ENCODE measurements at places on chromosomes 13 and 19. TPM values are rescaled to one million over a fixed set of nuclear protein-coding genes. Genes with fewer than 3 reads are reported as not detected.

SLC25A42 gene
- 30.9 TPM for total RNA-seq

HPN gene
- 5.5 TPM for total RNA-seq

PROSER3 gene
- 5.1 TPM for total RNA-seq

C19orf33 gene
- total RNA-seq: 6.7 TPM

PTH2 gene
- not detected for total RNA-seq

PHF11 gene
- total RNA-seq: 20.0 TPM

SERPINE3 gene
- total RNA-seq: not detected

DNA sequence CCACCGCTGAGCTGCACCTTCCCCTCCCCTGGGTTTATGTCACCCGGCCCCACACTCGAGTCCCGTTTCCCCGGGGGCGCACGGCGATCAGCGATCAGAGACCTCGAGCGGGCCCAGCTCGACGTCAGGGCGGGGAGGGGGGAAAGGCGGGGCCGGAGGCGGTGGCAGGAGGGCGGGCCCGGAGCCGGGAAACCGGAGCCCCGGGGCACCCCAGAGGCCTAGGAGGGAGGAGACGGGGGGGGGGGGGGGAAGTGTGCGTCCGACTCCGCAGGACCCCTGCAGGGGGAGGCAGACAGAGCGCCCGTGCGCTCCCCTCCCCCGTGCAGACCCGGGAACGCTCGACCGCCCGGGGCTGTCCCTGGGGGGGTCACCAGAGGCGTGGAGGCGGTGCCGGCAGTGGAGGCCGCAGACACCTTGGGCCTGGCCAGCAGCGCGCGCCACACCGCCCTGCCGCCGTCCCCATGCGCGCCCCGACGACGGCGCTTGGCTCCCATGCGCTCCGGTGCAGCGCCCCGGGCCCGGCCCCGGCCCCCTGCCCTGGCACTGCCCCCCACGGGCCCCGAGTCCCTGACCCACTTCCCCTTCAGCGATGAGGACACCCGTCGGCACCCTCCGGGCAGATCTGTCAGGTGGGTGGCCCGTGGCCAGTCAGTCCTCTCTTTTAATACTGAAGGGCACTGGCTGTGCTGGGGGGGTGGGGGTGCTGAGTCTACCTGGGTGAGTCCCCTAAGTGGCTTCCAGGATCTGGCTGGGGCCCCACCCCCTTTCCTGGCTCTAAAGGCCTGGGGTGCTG lies 11.8 kb downstream of the PDE4A start:
- peak; percentile 84 for DNase-seq

- no peak for DNase-seq
Observed at GRCh38 chr13:45143346-45143751, 23.0 kb downstream of the GTF2F2 start.

DNA sequence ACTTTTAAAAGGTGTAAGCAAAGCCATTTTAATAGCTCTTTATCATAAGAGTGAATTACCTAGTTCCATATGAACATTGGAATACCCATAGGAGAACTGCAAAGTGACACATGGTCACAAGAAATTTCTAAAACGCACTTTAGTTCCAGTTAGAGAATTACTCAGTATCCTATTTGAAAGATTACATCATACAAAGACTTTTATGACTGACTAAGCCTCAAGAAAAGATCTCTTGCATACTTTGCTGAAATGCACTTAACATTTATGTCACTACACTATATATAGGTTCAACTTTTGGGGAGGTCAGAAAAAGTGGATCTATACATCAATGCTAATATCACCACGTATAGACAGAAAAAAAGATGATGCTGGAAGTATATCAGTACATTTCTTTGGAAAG lies 7.1 kb downstream of the PCDH9 start:
- DNase-seq: no peak

DNA sequence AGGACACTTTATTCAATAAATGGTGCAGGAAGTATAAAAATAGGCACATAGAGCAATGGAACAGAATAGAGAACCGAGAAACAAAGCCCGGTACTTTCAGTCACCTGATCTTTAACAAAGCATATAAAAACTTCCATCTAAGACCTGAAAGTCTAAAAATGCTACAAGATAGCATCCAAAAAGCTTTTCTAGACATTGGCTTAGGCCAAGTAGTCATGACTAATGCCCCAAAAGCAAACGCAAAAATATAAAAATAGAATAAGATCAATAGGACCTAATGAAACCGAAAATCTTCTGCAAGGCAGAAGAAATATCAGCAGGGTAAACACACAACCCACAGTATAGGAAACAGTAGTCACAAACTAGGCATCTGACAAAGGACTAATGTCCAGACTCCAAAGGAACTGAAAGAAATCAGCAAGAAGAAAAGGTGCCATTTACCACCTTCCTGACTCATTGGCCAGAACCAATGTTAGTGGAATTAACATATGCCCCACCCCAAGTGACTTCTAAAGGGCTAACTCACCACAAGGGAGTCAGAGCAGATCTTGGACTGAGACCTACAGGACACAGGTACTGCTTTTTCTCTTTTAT lies 40.8 kb upstream of the CEACAM21 start:
- no peak for DNase-seq

GRCh38 chr13:29292045-29292444 lies 303.4 kb downstream of the SLC7A1 start:
- no peak for DNase-seq

DNA sequence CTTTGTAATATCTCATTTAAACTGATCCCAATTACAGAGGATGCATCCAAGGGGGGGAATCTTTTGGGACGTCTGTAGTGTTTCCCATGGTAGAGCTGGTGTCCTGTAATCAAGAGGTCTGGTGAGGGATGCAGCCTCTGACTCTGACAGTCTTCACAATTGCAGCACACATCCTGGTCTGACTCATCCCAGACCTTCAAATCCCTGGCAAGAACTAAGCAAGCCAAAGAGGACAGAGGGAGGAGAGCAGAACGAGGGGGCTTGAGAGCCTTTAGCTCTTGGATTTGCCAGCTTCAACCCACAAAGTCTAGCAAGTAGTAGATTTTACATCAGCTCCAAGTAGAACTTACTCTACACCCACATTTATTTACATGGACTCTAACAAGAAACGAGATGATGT lies 17.3 kb upstream of the FCGBP start:
- DNase-seq: no peak

DNA sequence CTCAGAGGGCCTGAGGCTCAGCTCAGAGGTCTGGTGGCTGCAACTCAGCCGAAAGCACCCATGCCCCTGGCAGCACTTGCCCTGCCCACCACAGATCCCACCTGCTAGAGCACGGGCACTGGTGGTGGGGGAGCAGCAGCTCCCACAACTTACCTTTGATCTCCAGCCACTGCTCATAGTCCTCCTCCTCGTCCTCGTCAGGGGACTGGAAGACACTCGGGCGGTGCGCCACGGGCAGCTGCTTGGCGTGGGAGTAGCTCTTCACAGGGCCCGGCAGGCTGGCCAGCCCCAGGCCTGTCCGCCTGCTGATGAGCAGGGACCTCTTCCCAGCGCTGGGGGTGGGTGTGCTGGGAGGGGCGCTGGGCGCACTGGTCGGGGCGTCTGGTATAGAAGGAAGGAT lies 14.6 kb downstream of the SUGP1 start:
- no peak for DNase-seq

GRCh38 chr13:73677048-73677601 lies 457.1 kb downstream of the KLF12 start:
- DNase-seq: no peak

DNA sequence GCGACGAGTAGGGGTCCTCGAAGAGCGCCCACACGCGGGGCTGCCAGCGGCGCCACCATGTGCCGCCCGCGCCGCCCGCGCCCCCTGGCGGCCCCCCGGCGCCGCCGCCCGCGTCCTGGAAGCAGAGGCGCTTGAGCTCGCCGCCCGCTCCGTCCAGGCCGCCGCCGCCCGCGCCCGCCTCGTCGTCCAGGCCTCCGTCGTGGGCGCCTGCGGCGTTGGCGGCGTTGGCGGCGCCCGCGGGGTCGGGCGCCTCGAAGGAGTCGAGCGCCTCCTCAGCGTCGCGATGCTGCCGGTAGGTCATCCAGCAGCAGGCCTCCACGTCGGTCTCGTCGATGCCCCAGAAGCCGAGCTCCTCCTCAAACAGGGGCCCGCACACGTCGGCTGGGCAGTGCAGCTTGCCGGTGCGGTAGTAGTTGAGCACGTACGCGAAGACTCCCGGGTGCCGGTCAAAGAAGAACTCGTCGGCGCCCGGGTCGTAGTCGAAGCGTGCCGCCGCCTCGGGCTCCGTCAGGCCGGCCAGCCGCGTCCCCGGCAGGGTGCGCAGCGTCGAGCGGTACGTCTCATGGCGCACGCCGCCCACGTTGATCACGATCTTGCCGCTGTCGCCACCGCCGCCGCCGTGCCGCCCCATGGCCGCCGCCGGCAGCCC lies 829 bp downstream of the KCNC3 start:
- no peak for DNase-seq

- DNase-seq: no peak
Observed at GRCh38 chr13:23851106-23851505, 38.1 kb downstream of the MIPEP start.

DNA sequence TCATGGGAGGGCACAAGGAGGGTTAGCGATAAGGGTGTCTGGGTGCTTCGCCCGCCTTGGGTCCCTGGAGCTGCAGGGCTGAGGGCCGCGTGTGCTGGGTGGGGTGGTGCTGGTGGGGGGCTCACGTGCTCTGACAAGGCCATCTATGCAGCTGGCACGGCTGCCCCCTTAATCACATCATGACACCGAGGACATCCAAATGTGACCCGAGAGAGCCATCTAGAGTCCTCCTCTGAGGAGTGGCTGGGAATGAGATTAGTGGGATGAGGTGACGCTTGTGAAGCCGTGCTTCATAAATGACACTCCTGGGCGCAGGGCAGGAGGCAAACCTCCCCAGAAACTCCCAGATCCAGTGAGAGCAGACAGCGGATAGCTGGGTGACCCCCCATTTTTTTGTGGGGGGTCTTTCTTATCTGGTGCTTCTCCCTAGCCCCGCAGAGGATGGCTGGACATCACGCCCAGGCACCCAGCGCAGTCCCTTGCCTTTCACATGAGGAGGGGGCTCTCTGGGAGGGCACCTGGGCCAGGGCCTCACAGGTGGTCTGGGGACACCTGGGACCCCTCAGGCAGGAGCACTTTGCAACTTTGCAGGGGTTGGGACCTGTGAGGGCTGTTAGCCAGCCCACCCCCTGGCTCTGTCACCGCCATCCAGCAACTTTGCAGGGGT lies 6.6 kb downstream of the FZR1 start:
- no peak for DNase-seq

DNA sequence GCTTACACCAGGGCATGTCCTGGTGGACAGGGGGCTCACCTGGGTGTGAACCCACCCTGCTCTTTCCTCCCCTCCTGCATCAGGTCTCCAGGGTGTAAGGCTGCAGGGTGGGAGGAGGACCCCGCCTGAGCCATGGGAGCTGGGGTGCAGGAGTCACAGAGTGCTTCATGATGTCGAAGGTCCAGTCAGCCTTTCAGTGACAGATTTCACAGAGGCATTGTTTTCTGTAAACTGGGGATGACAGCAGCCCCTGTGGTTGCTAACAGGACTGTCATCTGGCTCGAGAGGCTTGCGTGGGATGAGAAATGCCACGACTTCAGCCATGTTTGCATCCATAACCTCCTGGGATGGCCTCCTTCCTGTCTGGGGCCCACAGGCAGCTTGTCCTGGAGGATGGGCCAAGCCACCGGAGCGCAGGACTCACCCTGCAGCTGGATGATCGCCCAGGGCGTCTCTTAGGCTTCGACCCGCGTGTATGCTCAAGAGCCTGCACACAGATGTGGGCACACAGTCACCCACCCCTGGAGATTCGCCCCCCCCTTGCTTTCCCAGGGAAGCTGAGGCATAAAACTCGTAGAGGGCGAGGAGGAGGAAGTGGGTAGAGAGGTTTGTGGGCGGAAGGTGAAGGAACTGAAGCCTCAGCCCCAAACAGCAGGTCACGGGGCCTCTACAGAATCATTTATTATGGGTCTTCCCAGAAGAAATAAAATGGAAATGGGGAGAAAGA lies 4.9 kb downstream of the NANOS3 start:
- no peak for DNase-seq

DNA sequence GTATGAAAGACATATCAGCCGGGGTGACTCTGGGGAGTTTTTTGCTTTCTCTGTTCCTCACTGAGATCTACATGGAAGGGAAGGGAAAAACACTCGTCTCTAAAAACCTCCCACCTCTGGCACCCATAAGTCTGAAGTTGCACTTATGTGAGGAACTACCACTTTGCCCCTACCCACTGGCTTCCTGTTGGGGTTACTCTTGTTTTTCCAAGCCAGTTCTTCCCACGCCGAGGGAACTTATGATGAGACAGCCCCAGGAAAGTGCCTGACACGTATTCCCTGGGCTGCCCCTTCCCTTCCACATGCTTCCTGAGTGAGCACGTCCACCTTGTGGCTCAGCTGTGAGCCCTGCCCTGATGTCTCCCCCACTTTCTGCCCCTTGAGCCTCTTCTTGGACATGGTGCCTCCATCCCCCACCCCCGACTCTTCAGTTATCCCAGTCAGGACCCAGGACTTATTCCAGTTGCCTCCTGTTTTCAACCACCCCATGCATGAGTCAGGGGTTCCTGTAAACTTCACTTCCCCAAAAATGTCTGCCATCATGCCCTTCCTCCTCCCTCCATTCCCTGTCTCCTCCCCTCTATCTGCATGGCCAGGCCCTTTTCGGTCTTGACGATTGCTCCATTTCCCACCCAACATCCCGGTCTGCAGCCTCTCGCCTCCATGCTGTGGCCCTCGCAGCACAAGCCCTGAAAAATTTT lies 5.1 kb upstream of the SIGLEC7 start:
- no peak for DNase-seq

GRCh38 chr19:2236314-2237050 lies at the start of the genes PLEKHJ1 and SF3A2:
PLEKHJ1 (minus strand) TSS chr19:2236329; CDS start chr19:2236248, 81 bp downstream.
SF3A2 (plus strand) TSS chr19:2236824; CDS start chr19:2243419, 6,595 bp downstream.
- DNase-seq: peak; percentile 98

GRCh38 chr13:83121896-83122295 lies 760.4 kb downstream of the SLITRK1 start:
- no peak for DNase-seq

DNA sequence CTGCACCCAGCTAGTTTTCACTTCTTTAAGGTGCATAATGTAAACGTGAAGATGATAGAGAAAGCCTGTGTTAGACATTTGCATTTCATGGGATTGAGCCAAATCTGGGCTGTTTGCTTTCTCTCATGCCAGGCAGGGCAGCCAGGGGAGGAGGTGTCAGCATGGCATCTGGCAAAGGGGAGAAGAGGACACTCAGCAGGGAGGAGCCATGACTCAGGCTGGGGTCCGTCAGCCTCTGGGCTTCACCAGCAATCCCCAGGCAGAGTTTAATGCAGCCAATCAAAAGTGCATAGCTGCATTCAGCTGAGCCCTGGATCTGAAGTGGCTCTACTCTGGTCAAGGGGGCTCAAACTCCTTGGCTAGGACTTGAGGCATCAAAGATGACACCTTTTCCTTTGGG lies 23.5 kb downstream of the EBPL start:
- DNase-seq: no peak

GRCh38 chr13:28575200-28575599 lies 80.3 kb upstream of the FLT1 start:
- no peak for DNase-seq

DNA sequence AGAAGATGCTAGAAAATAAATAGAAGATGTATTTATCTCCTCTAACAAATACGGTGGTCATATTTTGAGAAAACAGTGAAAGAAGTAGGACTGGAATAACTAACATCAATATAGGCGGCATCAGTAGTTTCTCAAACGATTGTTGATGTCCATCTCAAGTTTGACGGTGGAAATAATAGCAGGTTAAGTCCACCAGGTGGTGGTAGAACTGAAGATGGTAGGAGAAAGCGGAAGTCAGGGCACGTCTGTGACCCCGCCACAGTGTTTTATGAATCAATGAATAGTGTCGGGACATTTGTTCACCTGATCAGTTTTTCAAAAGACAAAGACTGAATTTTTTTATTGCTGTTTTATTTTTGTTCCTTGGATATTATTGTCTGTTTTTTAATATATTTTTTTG lies 706.4 kb upstream of the SLC10A2 start:
- no peak for DNase-seq

- DNase-seq: no peak
Observed at GRCh38 chr13:69820180-69820579, 287.4 kb upstream of the ATXN8OS start.

All from Right ventricle myocardium inferior (tissue), 1 donor.